ENCODE measurements at places on chromosomes 12 and 14. TPM values are rescaled to one million over a fixed set of nuclear protein-coding genes. Genes with fewer than 3 reads are reported as not detected.

Gene IFNG
- total RNA-seq: not detected

Gene AQP6
- not detected for total RNA-seq

Gene FAM222A
- 9.1 TPM for total RNA-seq

Gene GSC
- total RNA-seq: not detected

Gene ZBTB39
- 4.0 TPM for total RNA-seq

Gene TPPP2
- not detected for total RNA-seq

Gene SERPINA4
- total RNA-seq: not detected

Gene MYO1H
- total RNA-seq: not detected

Gene MYH6
- 3.4 TPM for total RNA-seq

Gene TAS2R20
- 0.68 TPM for total RNA-seq

Gene PPP4R4
- 0.75 TPM for total RNA-seq

Gene PRIMA1
- total RNA-seq: not detected

Gene PTPRB
- total RNA-seq: 2.3 TPM

Gene AMIGO2
- total RNA-seq: 13.1 TPM

Gene COPZ1
- total RNA-seq: 228 TPM

Gene ITPK1
- 19.1 TPM for total RNA-seq

Gene GLIPR1L2
- total RNA-seq: 0.91 TPM

Gene DBX2
- not detected for total RNA-seq

Gene CPNE6
- not detected for total RNA-seq

Gene MYF6
- total RNA-seq: 119 TPM

Gene NAV3
- total RNA-seq: 70.5 TPM

Gene DLGAP5
- 0.94 TPM for total RNA-seq

Gene RAD51B
- total RNA-seq: 70.0 TPM
